ENCODE measurements at places on chromosomes 16 and 17.

DNA sequence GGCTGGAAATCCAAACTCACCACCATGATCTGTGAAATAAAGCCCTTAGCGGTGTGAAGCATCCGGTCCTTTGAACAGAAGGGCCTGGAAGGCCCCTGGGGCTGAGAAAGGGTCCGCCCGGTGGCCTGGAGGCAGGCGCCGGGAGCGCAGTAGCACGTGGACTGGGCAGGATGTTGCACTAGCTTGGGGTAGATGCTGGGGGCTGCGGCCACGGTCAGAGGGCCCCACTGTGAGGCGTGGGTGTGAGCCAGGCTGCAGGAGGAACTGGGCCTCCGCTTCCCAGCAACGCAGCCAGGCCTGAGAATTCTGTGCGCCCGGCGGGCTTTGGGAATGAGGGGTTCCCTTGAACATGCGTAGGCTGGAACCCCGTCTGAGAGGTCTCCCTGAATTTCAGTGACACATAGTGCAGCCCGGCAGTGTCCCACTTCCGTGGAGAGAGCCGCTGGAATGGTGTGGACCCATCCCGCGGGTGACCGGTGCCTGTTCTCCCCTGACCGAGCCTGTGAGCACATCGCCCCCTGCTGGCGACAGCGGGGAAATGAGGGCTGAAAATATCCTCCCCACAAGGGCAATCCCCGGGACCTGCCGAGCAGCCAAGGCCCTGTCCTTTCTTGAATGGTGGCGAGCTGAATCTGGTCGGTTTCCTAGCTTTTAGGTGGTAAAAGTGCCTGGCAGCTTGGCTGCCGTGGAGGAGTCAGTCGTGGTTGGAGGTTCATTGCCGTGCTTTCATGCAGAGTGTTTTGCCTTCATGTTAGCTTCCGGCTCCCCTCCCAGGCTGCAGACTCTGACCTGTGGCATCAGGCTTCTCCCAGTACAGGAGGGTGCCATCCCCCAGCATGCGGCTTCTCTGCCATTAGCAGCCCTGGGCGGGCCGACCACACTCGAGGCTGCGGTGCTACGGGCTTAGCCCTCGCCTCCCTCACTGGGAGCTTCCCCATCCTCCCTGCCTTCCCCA is 43.8 kb downstream of the DNAJA2 start:
- peak; percentile 40 for DNase-seq

DNA sequence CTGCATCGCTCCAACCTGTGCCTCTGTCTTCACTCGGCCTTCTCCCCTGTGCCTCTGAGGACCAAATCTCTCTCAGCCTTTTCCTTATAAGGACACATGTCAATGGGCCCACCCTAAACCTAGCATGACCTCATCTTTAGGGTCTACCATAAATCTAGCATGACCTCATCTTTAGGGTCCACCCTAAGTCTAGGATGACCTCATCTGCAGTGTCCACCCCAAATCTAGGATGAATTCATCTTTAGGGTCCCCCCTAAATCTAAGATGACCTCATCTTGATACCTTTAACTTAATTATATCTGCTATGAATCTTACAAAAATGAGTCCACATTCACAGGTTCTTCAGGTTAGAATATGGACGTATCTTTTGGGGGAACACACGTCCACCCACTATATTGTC is 131.1 kb upstream of the RPL38 start:
- no peak for DNase-seq

- no peak for DNase-seq
These were observed 24.8 kb downstream of the CYB5D2 start for GRCh38 chr17:4167786-4168185.

DNA sequence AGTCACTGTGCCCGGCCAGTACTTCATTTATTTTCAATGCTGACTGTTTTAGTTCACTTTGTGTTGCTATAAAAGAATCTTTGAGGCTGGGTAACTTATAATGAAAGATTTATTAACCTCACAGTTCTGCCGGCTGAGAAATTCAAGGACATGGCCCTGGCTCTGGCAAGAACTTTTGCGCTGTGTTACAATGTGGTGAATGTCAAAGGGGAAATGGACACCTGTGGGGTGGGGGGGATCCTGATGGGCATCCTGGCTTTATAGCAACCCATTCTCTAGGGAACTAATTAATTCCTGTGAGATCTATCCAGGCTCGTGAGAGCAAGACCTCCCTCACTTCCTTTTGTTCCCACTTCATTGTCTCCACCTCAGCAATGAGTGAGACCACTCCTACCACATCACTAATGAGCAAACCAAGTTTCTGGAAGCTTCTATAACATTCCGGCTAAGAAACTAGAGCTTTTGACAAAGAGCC is 17.1 kb upstream of the CDH3 start:
- no peak for DNase-seq

DNA sequence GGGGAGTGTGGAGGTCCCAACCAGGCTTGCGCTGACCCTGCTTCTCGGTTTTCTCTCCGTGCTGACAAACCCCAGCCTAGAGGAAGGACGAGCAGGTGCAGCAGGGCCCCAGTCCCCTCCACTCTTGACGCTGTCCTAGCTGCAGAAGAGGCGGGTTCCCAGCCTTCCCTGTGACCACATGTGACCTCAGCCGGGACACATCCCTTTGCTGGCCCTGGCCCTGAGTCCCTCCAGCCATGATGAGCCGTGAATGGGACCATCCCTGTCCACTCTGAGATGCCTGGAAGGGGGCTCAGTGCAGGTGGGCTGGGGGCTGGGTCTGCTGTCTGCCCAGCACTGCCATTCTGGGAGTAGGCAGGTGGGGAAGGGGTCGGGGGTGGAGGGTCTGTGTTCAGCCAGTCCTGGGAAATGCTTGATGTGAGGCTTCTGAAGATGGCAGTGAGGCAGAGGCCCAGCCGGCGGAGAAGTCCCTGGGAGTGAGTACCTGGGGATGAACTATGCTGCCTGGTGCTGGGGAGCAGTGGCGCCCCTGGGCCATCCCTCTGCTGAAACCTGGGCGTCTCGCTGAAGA is 1.9 kb upstream of the TUBB3 start:
- no peak for DNase-seq

DNA sequence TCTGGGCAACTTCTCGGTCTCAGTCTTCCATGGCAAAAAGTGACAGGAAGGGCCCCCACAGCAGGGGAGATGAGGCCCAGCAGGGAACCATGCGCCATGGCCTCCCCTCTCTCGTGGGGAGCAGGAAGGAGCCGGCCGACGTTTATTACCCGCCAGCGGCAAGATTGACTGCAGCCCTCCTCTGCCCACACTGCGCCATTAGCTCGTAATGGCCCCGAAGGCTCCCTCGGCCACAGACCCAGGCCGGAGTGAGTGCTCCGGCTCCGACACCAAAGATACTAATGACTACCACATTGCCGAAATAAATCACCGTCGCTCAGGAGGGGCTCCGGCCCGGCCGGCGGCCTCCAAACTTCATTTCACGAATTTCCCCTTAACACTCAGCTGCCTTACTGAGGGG is 226.9 kb downstream of the C16orf78 start:
- DNase-seq, result no peak

DNA sequence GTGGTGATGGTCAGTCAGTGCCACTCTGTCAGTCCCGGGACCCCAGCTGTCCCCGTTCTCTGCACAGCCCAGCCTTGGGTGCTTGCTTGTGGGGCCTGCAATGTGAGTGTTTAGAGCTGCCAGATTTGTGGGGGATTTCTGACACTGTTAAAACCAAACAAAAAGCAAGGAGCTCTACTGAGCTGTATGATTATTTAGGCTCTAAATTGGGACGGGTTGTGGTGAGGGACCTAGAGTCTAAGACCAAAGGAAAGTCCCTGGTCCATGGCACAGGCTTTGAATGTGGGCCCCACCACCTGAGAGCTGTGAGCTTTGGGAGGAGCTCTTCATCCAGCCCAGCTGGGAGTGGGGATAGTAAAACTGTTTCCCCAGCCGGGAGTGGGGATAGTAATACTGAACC is 63.3 kb downstream of the KSR1 start:
- no peak for DNase-seq

- DNase-seq, result no peak
These were observed 993.5 kb downstream of the CDH8 start for GRCh38 chr16:61042737-61043136.

GRCh38 chr16:31168848-31169247 is 11.1 kb upstream of the FUS start:
- no peak for DNase-seq

GRCh38 chr16:73480381-73480780 is 432.5 kb upstream of the ZFHX3 start:
- no peak for DNase-seq

DNA sequence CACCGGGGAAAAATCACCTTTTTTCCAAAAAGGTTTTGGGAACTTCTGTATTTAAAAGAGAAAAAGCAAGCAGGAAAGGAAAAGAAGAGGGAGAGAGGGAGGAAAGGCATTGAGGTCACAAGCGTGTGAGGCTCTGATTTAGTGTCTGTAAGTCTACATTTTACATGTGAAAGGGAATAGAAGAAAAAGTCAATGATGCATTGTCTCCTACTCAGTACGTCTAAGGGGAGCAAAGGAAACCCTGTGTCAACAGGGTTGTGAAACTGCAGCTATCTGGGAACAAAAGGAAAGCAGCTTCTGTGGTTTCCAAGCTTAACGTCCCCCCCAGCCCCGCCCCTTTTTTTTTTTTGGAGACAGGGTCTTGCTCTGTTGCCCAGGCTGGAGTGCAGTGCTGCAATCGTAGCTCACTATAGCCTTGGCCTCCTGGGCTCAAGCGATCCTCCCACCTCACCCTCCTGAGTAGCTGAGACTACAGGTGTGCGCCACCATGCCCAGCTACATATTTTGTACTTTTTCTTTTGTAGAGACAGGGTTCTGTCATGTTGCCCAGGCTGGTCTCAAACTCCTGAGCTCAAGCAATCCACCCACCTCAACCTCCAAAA is 1.8 kb upstream of the CDC42EP4 start:
- no peak for DNase-seq
